ENCODE measurements at places on chromosomes 5 and 9.

GRCh38 chr5:173456751-173457171, 128.5 kb upstream of the STC2 start:
- no peak for DNase-seq

DNA sequence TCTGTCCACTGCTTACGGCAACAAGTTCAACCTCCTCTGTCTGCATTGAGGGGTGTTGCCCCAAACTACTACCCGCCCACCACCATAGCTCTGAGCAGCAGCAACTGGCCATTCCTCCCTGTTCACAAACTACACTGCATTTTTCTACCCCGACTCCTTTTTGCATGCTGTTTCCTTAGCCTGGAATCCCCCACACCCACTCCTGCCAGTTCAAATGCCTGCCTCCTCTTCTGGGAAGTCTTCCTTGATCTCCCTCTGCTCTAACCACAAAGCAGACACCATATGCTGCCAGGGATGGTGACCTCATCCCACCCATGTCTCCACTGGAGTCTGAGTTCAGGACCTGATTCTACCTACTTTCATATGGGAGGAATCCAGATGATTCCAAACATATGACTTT, 13.3 kb downstream of the ALDH1B1 start:
- DNase-seq: no peak

- peak; percentile 89 for DNase-seq
Observed at GRCh38 chr9:136122425-136123383, 4.0 kb upstream of the TMEM250 start.

GRCh38 chr9:114314881-114315722, 7.8 kb upstream of the ORM1 start:
- no peak for DNase-seq

DNA sequence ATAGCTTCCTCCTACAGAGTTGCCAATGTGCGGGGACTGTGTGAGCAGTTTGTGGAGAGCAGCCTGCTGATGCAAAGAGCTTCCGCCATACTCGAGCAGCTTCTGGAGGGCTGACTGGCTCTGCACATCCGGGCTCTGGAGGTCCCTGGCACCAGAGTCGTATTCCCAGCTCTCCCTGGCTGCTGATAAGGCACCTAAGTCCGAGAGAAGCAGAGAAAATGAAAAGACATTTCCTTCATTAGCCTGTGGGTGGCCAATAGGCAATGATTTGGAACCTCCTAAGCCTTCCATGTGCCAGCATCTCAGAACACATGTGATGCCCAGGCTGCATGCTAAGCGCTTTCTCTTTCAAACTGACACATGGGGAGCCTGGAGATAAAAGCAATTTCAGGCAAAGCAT, 94.3 kb downstream of the TSSK1B start:
- DNase-seq: no peak

DNA sequence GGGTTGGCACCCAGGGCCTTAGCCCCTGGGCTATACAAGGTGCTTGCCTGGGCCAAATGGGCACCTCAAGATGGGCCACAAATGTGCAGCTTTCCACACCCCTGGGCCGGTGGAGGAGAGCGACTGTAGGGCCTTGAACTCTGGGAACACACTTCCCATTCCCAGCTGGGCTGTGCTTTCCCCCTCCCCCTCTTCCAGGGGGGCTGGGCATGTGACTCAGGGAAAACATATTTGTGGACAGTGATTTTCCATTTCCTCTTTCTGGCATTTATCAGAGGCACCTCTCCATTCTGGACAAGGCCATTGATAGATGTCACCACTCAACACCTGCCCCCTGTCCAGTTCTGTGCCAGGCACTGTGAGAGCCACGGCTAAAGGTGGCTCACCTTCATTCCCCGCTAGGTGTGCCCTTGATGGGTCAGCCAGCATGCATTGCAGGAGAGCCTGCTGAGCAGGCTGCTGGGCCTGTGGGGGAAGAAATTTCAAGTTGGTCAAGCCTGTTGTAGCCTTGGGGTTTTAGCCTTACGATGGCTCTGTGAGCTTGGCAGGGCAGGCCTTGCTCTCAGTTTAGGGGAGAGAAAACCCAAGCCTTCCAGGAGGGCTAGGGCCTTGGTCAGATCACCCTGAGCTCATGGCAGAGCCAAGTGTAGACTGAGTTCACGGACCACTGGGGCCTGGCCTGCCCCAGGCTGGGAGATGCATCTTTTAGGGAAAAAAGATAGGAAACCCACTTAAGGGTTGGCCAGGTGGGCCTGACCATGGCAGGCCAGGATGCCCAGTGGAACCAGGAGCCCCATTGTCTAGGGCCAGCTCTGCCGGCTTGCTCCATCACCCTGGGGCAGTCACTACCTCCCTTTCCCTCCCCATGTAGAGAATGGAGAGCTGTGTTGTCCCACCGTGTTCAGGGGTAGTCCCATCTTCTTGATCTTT, 113.9 kb downstream of the DAB2IP start:
- DNase-seq: no peak

GRCh38 chr5:153798830-153799229, 239.9 kb downstream of the FAM114A2 start:
- DNase-seq: no peak

GRCh38 chr5:147558826-147559225, 49.0 kb upstream of the DPYSL3 start:
- no peak for DNase-seq

- no peak for DNase-seq
Observed at GRCh38 chr9:1210954-1211353, 160.8 kb downstream of the DMRT2 start.

DNA sequence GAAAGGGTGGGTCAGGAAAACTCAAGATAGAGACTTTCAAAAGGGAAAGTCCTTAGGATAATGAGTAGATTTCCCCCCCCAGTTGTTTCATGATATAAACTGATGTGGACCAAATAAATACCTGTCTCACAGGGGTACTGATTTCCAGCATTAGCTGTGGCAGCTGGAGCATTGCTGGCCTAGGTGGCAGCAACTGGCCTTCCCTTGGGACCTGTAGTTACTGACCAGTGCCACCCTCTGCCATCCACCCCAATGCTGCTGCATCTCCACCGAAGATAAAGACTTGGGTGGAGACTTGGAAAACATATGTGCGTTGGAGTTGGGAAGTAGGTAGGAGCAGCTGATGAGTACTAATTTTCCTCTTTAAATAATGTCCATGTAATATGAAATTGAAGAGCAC, 71.8 kb downstream of the SYK start:
- DNase-seq: no peak
